ENCODE measurements at places on chromosomes 6 and 20. TPM values are rescaled to one million over a fixed set of nuclear protein-coding genes. Genes with fewer than 3 reads are reported as not detected.

The AMD1 gene
- total RNA-seq, result 185 TPM

The MCCD1 gene
- total RNA-seq, result not detected

The NRSN1 gene
- not detected for total RNA-seq

The OR2H2 gene
- total RNA-seq, result not detected

The MGME1 gene
- total RNA-seq, result 9.9 TPM

The SLC22A7 gene
- not detected for total RNA-seq

The USP49 gene
- 3.6 TPM for total RNA-seq

The RUNX2 gene
- 0.34 TPM for total RNA-seq

The SAMD5 gene
- 1.4 TPM for total RNA-seq

The LHFPL5 gene
- total RNA-seq, result 0.07 TPM

The PRPF6 gene
- 69.8 TPM for total RNA-seq

The TBXT gene
- total RNA-seq, result not detected

The ME1 gene
- 97.7 TPM for total RNA-seq

The OR2H1 gene
- total RNA-seq, result not detected

The TREML2 gene
- under 0.01 TPM for total RNA-seq

The FBXO5 gene
- total RNA-seq, result 2.7 TPM

The SAMD10 gene
- total RNA-seq, result 4.8 TPM

The MOCS1 gene
- 5.3 TPM for total RNA-seq

The SNTA1 gene
- 5.5 TPM for total RNA-seq

The KIF25 gene
- total RNA-seq, result not detected

The RIPOR2 gene
- 0.07 TPM for total RNA-seq

The CLPSL2 gene
- not detected for total RNA-seq

The OLIG3 gene
- not detected for total RNA-seq

The SPATA2 gene
- 1.7 TPM for total RNA-seq

The KIF13A gene
- 71.7 TPM for total RNA-seq

The GDAP1L1 gene
- not detected for total RNA-seq

The ZNF831 gene
- not detected for total RNA-seq

The SLC17A3 gene
- total RNA-seq, result not detected

The CSTF1 gene
- total RNA-seq, result 40.5 TPM

The KAT14 gene
- 14.0 TPM for total RNA-seq

The TULP4 gene
- total RNA-seq, result 178 TPM

The NOX3 gene
- not detected for total RNA-seq

The MRPS18B gene
- total RNA-seq, result 32.7 TPM

The GSTA3 gene
- total RNA-seq, result not detected

The EPHA7 gene
- total RNA-seq, result under 0.01 TPM

The SPATA25 gene
- 1.00 TPM for total RNA-seq

The MMP24 gene
- total RNA-seq, result 0.07 TPM

The C6orf163 gene
- 3.2 TPM for total RNA-seq

The SYCP2L gene
- total RNA-seq, result 2.4 TPM

The FAM217B gene
- total RNA-seq, result 6.8 TPM

The CCN6 gene
- not detected for total RNA-seq

The SIRPG gene
- total RNA-seq, result not detected

The PLA2G7 gene
- under 0.01 TPM for total RNA-seq

The CGAS gene
- total RNA-seq, result 5.6 TPM

The IPCEF1 gene
- 1.00 TPM for total RNA-seq

The TRDN gene
- total RNA-seq, result not detected

The CLDN20 gene
- not detected for total RNA-seq

The IYD gene
- not detected for total RNA-seq

The RAET1G gene
- 65.6 TPM for total RNA-seq

The POU3F2 gene
- not detected for total RNA-seq

The PLN gene
- total RNA-seq, result not detected

The FAM83B gene
- total RNA-seq, result 98.1 TPM

Data from nasal cavity respiratory epithelium epithelial cell of viscerocranial mucosa (primary cell).